ENCODE measurements at places on chromosomes 5 and 9.

GRCh38 chr5:27377626-27378025, 339.2 kb upstream of the CDH9 start:
- no peak for DNase-seq

GRCh38 chr5:135462304-135462703, 10.2 kb upstream of the TIFAB start:
- DNase-seq: peak; percentile 53

GRCh38 chr5:178357121-178357521, 124.5 kb upstream of the PHYKPL start:
- DNase-seq: no peak

DNA sequence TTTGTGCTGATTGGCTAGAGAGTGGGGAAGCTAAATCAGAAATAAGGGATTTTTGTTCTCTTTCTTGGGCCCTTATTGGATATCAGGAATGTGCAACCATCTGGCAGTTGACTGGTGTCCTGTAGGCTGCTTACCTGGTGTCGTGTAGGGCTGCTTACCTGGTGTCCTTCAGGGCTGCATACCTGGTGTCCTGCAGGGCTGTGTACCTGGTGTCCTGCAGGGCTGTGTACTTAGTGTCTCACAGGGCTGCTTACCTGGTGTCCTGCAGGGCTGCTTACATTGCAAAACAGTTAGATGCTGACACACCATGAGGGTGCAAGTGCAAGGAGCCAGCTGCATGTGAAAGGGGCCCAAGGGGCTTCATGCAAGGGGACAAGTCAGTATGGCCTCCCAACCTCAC, 249.3 kb downstream of the ICE1 start:
- no peak for DNase-seq

DNA sequence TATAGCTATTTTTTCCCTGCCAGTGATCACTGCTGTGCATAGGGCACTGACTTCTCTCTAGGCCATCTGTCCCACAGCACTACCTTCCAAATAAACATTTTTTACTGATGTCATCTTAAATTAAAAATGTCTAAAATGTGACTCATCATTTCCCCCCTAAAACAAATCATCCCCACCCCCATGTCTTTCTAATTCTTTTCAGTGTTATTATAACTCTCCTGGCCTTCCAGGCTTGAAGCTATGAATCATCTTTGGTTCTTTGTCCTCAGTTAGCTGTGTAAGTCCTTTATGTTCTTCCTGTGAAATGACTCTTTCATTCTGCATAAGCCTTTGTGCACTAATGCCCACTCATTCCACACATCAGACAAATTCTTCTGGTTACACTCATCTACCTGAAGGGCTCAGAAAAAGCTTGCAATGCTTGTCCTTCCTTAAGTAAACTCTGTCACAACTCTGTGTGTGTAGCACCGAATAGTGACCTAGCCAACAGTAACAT, 78.1 kb downstream of the CFAP95 start:
- no peak for DNase-seq

DNA sequence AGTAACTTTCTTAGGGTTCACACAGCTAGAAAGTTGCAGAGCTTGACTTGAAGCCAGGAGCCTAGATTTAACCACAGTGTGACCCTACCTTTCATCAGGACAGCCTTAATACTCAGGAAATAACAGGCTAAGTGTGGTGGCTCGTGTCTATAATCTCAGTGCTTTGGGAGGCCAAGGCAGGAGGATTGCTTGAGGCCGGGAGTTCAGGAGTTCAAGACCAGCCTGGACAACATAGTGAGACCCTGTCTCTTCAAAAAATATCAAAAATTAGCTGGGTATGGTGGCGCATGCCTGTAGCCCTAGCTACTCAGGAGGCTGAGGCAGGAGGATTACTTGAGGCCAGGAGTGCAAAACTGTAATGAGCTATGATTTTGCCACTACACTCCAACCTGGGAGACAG, 681.1 kb downstream of the MAT2B start:
- DNase-seq: no peak

- no peak for DNase-seq
Measured at GRCh38 chr9:96476591-96476990, 26.6 kb downstream of the HABP4 start.

GRCh38 chr5:149834246-149834855, 104.2 kb downstream of the PPARGC1B start:
- DNase-seq: peak; percentile 66

- DNase-seq: no peak
Measured at GRCh38 chr5:139301808-139302499, 8.4 kb downstream of the MATR3 start.

DNA sequence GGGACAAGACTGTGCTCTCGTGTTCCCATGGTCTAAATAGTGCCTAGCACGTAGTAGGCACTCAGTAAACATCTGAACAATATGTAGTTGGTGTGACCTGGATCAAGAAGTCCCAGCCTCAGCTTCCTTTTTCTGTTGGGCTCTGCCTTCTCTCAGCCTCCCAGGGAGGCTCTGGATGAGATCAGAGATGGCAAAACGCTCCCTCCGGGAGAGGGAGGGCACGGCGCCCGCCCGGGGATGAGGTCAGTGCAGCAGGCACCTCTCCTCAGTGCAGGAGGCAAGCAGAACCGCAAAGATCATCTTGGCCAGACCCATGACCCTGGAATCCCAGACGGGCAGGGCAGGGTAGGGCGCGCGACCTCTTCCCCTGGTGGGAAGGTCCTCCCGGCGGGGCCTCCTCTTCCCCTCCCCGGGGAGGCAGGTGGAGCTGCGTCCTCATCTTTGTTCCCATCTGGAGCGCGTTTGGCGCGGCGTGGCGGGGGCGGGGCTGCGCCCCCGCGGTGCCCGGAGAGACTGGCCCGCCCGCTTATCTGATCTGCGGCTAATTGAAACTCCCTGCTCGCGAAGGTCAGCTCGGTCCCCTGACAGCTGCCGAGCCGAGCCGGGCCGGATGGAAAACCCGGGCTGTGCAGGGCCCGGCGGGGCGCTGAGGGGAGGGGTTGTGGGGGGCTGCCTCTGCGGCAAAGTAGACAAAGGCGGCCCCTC, 60.9 kb downstream of the CXXC5 start:
- DNase-seq: no peak

DNA sequence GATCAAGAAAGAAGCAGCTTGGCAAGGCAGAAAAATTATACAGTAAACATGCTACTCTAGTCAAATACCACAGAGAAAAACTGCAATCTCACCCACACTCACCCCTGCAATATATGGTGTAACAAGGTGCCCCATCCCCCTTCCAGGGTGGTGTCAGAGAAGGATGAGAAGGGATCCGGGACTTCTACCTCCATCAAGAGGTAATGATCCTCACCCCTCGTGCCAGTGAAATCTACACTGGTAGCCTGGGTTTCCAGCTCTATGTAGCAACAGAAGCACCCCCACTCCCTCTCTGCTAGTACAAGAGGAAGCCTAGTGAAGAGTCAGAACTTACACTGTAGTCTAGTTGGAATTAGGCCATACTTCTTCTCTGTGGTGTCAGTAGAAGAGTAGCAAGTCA, 18.9 kb downstream of the SLCO4C1 start:
- DNase-seq: no peak

- no peak for DNase-seq
Measured at GRCh38 chr5:40399349-40399748, 280.4 kb upstream of the PTGER4 start.

- no peak for DNase-seq
Measured at GRCh38 chr5:173591056-173591514, 25.4 kb downstream of the BOD1 start.

- peak; percentile 71 for DNase-seq
Measured at GRCh38 chr9:127968042-127968441, 12.7 kb downstream of the EEIG1 start.

GRCh38 chr5:55897905-55898304, 46.7 kb downstream of the IL31RA start:
- no peak for DNase-seq

DNA sequence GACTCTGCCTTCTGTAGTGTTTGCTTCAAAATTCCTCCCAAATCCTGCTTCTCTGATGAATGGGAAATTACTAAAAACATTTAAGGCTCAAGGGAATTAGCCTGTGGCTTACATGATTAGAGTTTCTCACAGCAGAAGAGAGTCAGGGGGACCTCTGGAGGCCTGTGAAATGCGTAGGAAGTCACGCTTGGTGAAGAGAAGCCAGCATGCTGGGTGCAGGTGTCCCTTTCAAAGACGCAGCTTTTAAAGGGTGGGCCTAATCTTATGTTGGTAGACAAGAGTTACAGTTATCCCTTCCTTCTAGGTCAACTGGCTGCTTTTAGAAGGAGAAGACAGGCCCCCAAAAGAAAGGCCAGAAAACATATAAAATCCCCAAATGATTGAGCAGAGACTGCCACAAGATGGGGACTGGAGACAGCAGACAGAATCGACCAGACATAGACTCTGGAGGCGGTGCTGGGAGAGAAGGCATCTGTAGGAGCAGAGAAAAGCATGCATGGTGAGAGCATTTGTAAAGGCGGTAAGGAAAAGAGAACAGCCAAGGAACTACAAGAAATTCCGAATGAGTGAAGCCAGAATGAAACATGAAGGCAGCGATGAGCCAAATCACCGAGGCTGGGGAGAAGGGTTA, 42.3 kb downstream of the B4GALT1 start:
- DNase-seq: no peak

DNA sequence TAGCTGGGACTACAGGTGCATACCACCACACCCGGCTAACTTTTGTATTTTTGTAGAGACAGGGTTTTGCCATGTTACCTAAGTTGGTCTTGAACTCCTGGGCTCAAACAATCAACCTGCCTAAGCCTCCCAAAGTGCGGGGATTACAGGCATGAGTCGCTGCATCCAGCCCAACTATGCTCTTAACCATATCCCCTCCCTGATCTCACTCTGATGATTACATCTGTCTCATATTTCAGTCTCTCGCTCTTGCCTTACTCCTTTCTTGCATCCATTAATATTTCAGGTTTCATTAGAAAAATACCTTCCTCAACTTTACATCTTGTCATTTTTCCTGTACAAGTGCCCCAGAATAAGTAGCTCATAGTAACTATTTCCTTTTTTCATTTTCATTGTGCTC, 61.0 kb upstream of the BASP1 start:
- DNase-seq: no peak

DNA sequence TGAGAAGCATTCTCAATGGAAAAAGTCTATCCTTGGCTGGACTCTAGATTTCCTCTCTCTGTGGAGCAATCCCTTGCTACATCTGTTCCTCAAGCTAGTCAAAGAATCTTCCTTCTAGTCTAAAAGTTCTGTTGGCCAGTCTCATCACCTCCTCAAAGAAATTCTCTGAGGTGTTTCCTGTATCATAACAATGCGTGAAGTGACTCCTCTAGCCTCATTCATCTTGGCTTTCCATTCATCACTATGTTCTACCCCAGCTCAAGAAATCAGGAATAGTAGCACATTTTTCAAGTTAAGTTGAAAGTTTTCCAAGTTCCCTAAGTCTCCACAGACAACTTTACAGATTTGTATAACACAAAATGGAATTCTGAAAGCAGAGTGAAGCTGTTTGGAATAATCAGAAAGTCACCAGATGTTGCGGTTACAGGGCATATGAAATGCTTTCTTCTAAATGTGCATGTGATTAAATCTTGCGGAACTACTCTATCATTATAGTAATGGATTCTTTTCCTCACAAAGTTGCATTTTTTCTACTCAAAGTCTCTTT, 176.6 kb upstream of the FREM1 start:
- DNase-seq: no peak

- DNase-seq: no peak
Measured at GRCh38 chr5:171416160-171417049, 3.0 kb upstream of the FGF18 start.

GRCh38 chr5:9338796-9339195, 207.1 kb downstream of the SEMA5A start:
- DNase-seq: no peak

DNA sequence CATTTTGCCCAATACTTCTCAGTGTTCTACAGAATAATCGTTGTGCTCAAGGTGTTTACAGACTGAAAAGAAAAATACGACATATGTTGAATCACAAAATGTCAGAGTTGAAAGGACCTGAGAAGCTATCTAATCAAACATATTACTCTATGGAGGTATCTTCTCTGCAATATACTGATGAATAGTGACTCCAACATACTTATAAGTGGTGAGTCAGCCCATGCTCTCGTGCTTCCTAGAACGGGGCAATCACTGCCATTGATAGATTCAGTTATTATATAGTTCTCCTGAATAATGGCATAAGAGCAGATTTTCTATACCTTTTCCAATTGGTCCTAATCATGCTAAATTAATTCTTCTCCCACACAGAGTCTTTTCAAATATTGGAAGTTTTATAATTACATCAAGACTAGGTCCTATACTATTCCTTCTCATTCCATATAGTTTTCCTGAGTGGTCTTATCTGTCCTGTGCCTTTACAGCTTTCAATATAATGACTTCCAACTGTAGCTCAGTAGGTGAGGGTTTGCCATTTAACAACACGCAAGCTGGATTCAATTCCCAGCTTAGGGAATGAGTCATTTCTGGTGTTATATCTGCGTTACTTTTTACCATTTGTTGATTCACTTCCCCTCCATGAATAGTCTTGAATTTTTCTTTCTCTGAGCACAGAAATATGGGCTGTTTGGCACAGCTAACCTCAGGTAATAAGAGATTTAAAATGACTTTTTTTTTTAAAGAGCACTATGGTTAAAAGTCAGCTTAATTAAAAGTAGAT, 81.1 kb downstream of the PLK2 start:
- no peak for DNase-seq

DNA sequence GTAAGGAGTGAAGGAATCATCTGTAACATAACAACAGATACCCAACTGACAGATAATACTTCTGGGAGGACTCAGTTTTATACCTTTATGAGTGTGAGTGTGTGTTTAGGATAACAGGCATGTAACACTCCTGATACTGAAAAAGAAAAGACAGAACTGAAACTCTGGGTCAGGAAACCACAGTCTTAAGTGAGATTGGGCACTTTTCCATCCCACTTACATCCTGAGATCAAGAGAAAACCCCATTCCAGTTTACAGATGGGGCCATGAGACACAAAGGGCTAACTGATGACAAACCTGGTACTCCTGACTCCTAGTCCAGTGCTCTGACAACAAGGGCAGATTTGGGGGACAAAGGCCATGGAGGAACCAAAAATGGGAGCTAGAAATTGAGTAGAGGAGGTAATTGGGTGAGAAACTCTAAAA, 18.0 kb downstream of the IL5 start:
- DNase-seq: no peak

Measured in CD4-positive, alpha-beta T cell treated with Interleukin-6 for 4 hours (primary cell).